ENCODE measurements at places on chromosomes 7 and 10.

DNA sequence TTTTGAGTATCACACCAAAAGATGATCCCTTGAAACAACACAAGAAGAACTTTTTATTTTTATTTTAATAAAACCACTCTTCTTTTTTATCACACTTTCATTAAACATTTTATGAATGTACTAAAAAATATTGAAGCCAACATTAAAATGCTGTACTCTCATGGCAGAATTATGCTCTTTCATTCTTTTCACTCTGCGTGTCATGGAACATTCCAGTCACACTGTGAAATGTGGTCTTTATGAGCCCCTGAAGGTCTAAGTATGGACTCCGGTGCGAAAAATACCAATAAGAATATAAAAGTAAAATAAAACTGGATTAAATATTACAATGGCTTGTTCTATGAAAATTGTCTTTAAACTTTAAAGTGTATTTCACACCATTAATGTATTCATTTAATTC, 148.4 kb downstream of the TMEM26 start:
- no peak for DNase-seq

GRCh38 chr10:126001576-126001975, 105.2 kb downstream of the FANK1 start:
- DNase-seq: no peak

GRCh38 chr7:83148776-83149175, 13.9 kb downstream of the PCLO start:
- DNase-seq: peak; percentile 54

GRCh38 chr7:144437370-144438191, 34.1 kb upstream of the NOBOX start:
- DNase-seq: peak; percentile 67

DNA sequence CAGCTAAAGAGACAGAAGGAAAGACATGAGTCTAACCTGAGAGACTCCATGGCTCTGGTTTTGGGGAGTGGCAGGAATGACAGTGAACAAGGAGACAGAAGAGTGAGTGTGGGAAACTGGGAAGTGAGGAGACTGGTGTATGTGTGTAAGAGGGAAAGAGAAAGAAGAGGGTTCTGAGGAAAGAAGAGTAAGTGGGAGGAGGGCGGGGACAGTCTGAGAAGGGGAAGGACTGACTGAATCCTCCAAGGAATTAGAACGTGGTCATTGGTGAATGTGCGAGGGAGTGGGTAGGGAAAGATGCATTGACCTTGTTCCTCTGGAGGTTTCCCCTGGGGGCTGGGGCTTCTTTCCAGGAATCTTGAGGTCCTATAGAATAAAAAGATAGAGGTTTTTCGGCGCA, 26.6 kb downstream of the WNT8B start:
- no peak for DNase-seq
